Activated CD4-positive, alpha-beta T cell treated with anti-CD3 and anti-CD28 coated beads, Interleukin-2, Interleukin-4, amounts not matched to agents 100 ng/mL and 50 ng/mL, durations not matched to agents 16 hours and 8 hours (primary cell): ENCODE measurements at places on chromosomes 6 and 20.

- DNase-seq = no peak
Observed at GRCh38 chr6:76752841-76753240, 680.4 kb upstream of the IMPG1 start.

GRCh38 chr20:35434085-35435005 is 3.7 kb downstream of the GDF5 start:
- DNase-seq = no peak

DNA sequence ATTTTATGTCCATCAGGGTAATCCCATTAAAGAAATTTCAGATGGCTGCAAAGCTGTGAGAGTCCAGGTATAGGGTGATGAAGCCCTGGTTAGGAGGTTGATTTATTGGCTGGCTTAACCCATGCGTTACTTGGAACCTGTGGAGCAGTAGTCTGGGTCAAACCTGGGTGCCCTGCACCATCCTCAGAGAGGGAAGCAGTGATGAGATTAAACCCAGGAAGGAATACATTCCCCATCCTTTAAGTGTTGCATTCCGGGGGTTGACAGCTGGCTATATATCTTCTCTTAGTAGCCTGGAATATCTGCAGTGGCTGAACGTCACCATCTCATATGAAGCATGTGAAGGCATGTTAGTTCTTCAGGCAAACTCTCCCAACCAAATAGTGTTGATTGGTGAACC is 44.9 kb upstream of the JAG1 start:
- no peak for DNase-seq

- DNase-seq = no peak
Observed at GRCh38 chr6:31422587-31422986, 19.2 kb downstream of the MICA start.

GRCh38 chr6:125220712-125221111 is 67.1 kb downstream of the TPD52L1 start:
- DNase-seq = no peak

- no peak for DNase-seq
Observed at GRCh38 chr20:44756956-44757355, 11.3 kb downstream of the KCNK15 start.

GRCh38 chr6:37965964-37966676 is 146.6 kb downstream of the ZFAND3 start:
- DNase-seq = no peak

DNA sequence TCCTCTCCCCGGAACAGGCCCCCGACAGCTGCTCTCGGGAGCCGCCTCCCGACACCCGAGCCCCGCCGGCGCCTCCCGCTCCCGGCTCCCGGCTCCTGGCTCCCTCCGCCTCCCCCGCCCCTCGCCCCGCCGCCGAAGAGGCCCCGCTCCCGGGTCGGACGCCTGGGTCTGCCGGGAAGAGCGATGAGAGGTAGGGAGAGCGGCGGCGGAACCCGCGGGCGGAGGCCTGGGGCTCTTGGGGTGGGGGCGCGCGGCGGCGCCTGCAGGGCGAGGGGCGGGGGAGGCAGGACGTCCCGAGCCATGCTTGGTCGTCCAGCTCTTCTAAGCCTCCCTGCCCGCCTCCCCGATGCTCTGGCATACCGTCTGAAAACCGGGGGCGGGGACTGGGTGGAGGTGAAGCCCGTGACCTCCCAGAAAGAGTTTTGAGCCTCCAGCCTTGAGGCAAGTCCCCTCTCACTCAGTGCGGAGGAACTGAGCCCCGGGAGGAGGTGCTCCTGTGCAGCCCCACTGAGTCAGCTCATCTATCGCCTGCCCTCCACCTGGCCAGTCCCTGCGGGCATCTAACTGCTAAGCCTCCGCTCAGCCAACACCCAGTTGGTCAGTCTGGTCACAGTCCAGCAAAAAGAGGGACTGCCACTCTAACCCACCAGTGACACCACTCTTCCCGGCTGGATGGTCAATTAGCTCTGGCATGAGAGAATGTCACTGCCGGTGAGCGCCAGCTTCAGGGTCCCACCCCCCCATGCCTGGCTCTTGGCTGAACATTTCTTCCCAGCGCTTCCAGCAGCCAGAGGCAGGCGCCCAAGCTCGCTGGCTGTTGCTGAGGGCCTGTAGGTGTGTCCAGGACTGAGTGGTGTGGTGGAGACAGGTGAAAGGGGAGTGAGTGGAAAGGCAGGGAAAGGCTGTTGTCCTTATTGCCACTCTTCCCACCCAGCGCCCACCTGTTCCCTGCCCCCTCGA is 482 bp downstream of the DDR1 start:
- DNase-seq = peak; percentile 19

- no peak for DNase-seq
Observed at GRCh38 chr6:22095836-22096235, 201.0 kb downstream of the PRL start.

DNA sequence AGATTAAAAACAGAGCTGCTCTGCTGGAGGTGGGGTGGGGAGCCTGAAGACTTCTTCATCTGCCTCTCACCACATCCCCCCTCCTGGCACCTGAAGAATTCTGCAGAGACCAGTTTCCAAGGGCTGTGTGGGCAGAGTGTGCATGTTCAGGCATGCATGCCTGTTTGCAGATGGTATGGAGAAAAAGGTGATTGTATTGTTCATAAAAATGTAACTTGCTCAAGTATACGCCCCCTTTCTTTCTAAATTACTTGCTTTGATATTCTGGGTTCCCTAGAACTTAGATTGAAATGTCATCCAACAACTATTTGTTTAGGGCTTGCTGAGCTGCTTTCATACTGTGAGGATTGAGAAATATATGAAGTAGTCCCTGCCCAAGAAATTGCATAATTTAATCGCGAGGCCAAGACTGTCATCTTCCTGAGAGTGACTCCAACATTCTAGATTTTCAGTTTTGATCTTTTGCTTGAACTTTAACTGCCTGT is 83.6 kb downstream of the LCA5 start:
- DNase-seq = no peak

GRCh38 chr6:51049288-51049982 is 230.8 kb downstream of the TFAP2B start:
- DNase-seq = no peak

DNA sequence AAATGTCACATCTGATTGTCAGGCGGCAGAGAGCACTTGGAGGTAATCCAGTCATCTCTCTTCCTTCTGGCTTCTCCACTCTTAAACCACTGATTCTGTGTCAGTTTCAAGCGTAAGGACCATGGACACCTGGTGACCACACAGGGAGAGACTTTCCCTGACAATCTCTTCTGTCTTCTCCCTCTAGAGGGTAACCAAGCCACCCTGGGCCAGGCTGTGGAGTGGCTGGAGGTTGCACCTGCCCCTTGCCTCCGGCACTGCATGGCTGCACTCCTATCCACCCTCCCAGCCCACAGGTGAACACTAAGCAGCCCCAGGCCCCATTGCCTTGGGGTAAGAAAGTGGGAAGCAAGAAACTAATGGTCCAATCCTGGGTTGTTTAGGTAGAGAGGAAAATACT is 78.7 kb downstream of the BFSP1 start:
- no peak for DNase-seq

- no peak for DNase-seq
Observed at GRCh38 chr6:66662721-66663507, 955.9 kb upstream of the EYS start.

- DNase-seq = no peak
Observed at GRCh38 chr20:22985239-22985778, 49.8 kb upstream of the SSTR4 start.

GRCh38 chr6:156167625-156168071 is 609.5 kb upstream of the ARID1B start:
- DNase-seq = no peak

GRCh38 chr6:88626460-88626859 is 337.0 kb downstream of the RNGTT start:
- DNase-seq = no peak

- DNase-seq = no peak
Observed at GRCh38 chr20:11117808-11118528, 444.2 kb upstream of the JAG1 start.

GRCh38 chr6:19415605-19416326 is 421.4 kb upstream of the ID4 start:
- DNase-seq = no peak

GRCh38 chr6:10882657-10883171 is 873 bp upstream of the GCM2 start:
- DNase-seq = no peak

- peak; percentile 80 for DNase-seq
Observed at GRCh38 chr6:53484476-53485280, 60.2 kb downstream of the GCLC start.

DNA sequence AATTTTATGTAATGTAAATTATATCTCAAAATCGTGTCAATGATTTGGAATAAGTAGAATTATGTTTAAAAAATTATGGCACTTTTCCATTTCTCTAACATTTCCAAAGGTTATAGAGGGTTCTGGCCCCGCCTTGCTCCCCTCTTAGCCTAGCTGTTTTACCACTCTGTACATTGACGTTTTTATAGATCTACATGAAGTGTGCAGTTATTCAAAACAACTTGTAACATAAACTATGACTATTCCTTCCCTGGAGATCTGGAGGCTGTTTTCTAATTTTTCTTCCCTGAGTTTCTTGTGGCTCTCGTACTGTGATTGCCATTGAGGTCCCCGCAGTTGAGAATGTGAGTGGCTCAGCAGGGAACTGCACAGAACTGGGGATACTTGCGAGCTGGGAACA is 48.4 kb downstream of the IYD start:
- DNase-seq = no peak

- peak; percentile 26 for DNase-seq
Observed at GRCh38 chr20:34473262-34473883, 42.8 kb upstream of the DYNLRB1 start.

GRCh38 chr20:6180531-6180930 is 57.7 kb upstream of the FERMT1 start:
- no peak for DNase-seq

GRCh38 chr6:137519629-137520176 is 25.5 kb upstream of the OLIG3 start:
- DNase-seq = no peak

DNA sequence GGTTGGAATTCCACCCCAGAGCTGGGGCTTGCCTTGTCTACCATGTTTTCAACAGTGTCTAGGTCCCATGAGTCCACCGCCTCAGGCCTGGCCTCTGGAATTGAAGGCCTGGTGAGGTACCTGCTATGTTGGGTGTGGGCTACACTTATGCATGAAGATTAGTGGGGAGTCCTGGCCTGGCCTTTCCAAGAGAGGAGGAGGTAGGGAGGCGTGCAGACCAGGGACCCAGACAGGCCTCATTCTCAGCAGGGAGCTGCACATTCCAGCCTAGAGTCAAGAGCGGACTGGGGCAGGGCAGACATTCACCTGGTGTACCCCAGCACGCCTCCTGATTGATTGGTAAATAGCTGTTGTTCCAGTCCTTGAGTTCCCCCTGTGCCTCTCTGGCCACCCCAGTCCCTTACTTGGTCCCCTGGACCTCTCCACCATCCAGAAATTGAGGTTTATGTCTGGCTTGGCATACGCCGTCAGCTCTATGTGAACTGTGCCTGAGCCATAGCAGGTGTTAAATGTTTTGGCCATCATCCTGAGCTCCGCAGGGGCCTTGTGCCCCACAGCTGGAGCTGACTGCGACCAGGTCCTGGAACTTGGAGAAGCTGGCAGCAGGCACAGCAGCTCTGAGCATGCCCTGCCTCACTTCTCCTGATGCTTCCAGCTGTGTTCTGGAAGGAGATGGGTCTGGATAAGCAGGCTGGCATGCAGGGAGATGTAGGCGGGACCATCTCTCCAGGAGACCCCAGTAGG is 8.2 kb upstream of the VEGFA start:
- DNase-seq = no peak

DNA sequence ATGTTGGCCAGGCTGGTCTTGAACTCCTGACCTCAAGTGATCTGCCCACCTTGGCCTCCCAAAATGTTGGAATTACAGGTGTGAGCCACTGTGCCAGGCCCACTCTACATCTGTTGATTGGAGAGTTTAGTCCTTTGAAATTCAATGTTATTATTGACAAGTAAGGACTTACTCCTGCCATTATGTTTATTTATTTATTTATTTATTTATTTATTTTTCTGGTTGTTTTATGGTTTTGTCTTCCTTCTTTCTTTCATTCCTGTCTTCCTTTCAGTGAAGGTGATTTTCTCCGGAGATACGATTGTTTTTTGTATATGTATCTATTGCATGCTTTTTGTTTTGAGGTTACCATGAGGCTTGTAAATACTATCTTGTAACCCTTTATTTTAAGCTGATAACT is 602.6 kb downstream of the EPM2A start:
- no peak for DNase-seq

- DNase-seq = no peak
Observed at GRCh38 chr6:91279740-91280493, 693.0 kb upstream of the MAP3K7 start.

DNA sequence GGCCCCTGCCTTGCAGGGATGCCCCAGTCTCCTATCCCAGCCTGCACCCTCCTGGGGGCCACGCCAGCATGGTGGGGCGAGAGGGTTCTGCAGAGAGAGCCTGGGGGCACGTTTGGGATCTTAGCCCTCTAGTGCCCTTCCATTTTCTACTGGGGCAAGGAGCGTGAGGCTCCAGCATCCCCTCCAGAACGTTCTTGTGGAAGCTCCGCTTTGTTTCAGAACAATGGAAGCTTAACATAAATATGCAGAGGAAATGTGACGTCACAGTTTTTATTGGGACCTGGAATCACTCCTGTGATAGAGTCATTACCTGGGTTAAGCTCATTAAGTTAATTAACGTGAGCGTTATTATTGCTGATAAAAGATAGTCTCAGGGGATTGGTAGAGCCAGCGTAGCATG is 19.6 kb downstream of the BHLHE23 start:
- no peak for DNase-seq

- DNase-seq = no peak
Observed at GRCh38 chr20:35238170-35238569, 11.7 kb downstream of the MMP24 start.

DNA sequence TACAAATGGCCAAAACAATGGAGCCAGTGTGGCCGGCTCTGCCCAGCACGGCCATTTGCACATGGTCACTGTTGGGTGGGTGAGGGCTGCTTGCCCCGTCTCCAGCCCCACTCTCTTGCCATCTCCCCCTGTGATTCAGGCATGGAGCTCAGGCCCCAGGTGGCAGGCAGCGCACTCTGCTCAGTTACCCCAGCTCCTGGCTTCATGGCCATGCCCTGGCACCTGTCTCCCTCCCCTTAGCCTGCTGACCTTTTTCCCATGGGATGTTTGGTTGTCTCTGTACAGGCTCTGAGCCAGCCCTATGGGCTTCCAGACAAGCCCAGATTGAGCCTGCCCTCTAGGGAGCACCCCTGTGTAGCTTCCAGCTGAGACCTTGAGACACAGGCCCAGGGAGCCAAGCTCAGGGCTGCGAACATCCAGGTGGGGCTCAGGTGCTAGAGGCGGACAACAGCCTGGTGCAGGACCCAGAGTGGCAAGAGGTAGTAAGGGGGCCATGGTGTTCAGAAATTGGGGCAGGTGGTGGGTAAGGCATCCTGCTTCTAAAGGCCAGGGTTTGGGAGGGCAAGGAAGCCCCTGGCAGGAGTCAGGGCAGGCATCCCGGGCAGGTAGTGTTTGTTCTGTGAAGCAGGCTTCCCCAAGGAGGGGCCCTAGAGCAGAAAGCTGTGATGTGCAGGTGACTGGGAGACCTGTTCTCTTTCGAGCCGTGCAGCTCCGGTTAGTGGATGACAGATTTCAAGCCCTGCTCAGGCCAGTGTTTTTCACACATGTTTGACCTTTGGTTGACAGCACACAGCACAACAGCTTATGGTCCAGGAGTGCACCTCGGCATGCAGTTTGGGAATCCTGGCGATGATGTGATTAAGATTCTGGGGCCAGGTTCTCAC is 17.7 kb downstream of the SYNJ2 start:
- no peak for DNase-seq

- DNase-seq = no peak
Observed at GRCh38 chr6:109472132-109472995, 10.7 kb downstream of the ZBTB24 start.

- no peak for DNase-seq
Observed at GRCh38 chr6:131285548-131285947, 150.3 kb downstream of the AKAP7 start.
